ENCODE measurements at places on chromosomes 12 and 14.

- ATAC-seq = no peak
Observed at GRCh38 chr12:67937822-67938221, 51.4 kb upstream of the IFNG-AS1 start.

- peak; percentile 73 for ATAC-seq
Observed at GRCh38 chr12:50221228-50222008, 54.2 kb upstream of the CERS5 start.

DNA sequence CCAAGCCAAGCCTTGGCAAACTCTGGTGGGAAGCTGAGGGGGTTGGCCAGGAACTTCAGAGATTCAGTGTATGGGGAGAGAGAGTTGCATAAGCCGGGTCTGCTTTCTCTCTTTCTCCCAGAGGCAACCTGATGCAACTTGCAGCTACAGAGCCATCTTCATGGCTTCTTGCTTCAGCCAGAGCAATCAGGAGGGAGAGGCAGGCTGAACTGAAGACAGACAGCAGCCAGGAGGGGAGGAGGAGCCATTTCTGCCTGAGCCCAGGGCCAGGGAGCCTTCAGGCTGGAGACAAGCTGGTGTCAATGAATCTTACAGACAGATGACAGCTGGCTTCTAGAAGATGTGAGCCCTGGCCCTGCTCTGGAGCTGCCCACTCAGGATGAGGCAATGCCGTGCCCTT lies 18.7 kb downstream of the NPC2 start:
- no peak for ATAC-seq

DNA sequence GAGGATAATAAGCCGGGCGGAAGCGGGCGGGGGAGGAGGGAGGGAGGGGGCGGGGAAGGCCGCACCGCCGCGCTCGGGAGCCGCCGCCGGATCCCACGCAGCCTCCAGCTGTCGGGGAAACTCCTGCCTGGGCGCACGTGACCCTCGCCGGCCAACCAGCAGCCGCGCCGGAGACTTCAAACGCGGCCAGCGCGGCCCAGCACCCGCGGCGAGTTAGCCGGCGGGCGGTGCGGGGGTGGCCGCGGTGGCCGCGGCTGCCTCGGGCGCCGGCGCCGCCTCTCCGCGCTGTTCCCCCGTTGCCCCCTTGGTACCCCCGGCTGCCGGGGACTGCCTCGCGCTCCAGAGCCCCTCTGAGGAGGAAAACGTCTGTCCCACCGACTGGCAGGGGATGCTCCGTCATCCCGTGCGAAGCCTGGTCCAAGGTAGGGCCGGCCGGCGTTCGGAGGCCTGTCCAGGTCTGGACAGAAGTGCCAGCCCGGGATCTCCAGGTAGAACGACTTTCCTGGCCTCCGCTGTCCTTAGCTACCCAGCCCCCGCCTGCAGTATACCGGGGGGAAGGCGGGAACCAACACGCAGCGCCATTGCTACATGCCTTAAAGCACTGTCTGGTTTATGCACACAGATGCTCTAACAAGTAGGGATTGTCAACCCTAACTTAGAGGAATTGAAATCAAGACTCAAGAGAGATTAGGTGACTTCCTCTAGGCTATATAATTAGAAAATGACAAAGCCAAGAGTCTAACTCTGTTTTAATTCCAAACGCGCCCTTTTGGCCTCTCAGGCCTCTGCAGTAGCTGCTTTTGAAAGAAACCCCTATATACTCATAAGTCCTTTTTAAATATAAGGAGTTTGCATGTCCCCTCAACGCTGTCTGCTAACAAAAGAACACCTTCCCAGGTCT lies at the start of gene YAF2:
Gene YAF2 (minus strand): TSS at position 9 of the 901 bp plus-strand sequence. CDS start 68 bp downstream, outside the sequence.
- peak; percentile 93 for ATAC-seq

GRCh38 chr14:93056840-93057585 lies 58.7 kb downstream of the ITPK1 start:
- peak; percentile 32 for ATAC-seq

GRCh38 chr14:94601884-94602391 lies 10.3 kb upstream of the SERPINA3 start:
- peak; percentile 59 for ATAC-seq

GRCh38 chr12:71075743-71076142 lies 82.1 kb downstream of the TSPAN8 start:
- ATAC-seq = no peak

- ATAC-seq = peak; percentile 76
Observed at GRCh38 chr14:90396341-90397339, at the start of gene CALM1. CALM1 (plus strand) TSS chr14:90397029; CDS start chr14:90397231, 202 bp downstream.

- no peak for ATAC-seq
Observed at GRCh38 chr12:93497456-93497855, 30.1 kb downstream of the MRPL42 start.

GRCh38 chr12:75662511-75663159 lies 151.2 kb upstream of the KRR1 start:
- no peak for ATAC-seq

- ATAC-seq = peak; percentile 60
Observed at GRCh38 chr12:109949089-109949488, 47.1 kb downstream of the GIT2 start.

- ATAC-seq = peak; percentile 42
Observed at GRCh38 chr12:6345319-6346091, 3.6 kb upstream of the TNFRSF1A start.

GRCh38 chr12:52497975-52498374 lies 4.9 kb upstream of the KRT6A start:
- no peak for ATAC-seq

- ATAC-seq = no peak
Observed at GRCh38 chr12:104930388-104931326, 27.4 kb downstream of the SLC41A2 start.

- no peak for ATAC-seq
Observed at GRCh38 chr14:35380794-35381193, 23.8 kb downstream of the NFKBIA start.

GRCh38 chr14:59919570-59920377 lies at the start of gene LRRC9:
LRRC9 (plus strand) TSS chr14:59920144.
- peak; percentile 75 for ATAC-seq

GRCh38 chr12:113630625-113631024 lies 159.0 kb upstream of the LHX5 start:
- no peak for ATAC-seq

DNA sequence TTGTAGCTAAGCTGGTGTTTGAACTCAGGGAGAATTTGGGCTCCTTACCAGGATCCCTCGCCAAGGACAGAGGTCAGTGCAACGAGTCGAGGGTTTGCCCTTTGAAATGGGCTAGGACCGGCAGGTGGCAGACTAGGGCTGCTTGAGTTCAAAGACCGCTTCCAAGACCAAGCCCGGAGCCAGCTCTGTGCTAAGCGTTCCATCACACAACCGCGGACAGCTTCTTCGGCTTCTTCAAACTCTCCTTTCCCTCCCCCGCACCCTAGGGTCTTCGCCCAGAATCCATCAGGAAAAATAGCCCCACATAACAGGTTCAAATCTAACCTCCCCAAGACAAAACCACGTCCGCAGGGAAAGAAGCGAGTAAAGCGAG lies 705 bp upstream of the FLVCR2 start:
- peak; percentile 96 for ATAC-seq

- ATAC-seq = peak; percentile 85
Observed at GRCh38 chr12:27975222-27976136, 2.9 kb upstream of the PTHLH start.

DNA sequence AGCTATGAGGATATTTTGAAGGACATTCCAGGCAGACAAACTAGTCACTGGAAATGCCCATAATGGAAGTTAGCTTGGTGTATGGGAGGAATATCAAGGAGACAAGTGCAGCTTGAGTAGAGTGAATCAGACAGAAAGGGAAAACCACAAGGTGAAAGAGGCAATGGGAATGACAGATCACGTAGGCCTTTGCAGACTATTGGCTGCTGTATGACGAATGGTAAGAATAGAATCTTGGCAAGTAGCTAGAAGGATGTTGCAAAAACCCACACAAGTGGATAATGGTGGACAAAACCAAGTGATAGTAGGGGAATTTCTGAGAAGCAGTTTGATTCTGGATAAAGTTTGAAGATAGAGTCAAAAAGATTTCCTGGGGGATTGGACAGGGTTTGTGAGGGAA lies 196.9 kb upstream of the NOVA1 start:
- ATAC-seq = no peak

DNA sequence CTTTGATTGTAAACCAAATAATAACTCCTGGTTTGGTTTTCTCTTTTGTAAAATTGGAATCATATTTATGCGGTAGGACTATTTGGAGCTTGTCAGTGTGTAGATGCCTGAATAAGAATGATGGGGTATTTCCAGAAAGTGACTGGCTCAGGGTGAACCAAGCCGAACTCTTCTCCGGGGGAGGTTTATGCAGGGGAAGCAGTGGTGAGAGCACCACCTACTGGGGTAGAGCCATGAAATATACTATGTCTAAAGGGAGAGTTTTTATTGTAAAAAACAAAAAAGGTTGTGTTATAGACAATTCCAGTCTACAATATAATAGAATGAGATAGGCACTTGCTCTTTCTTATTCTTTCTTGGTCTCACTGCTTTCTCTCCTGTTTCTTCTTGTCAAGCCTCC lies 222.9 kb upstream of the SLC16A7 start:
- ATAC-seq = peak; percentile 80

GRCh38 chr12:27541031-27541719 lies 17.2 kb downstream of the PPFIBP1 start:
- no peak for ATAC-seq

DNA sequence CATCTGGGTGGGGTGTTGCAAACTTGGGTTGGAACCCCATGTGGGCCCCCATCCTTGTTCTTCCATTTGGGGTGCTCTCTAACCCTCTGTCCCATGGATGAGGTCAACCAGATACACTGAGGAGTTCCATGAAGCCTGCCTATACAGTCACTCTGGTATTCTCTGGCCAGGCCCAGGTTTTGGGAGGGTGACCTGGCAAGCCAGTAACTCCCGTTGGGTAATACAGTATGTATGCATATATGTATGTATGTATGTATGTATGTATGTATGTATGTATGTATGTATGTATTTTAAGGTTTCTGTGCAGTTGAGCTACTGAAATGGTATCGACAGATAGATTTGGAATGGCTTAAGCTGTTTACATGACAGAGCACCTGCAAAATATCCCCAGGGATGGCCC lies 12.8 kb upstream of the HELB start:
- ATAC-seq = no peak

- no peak for ATAC-seq
Observed at GRCh38 chr14:61474015-61474414, 152.6 kb downstream of the PRKCH start.

DNA sequence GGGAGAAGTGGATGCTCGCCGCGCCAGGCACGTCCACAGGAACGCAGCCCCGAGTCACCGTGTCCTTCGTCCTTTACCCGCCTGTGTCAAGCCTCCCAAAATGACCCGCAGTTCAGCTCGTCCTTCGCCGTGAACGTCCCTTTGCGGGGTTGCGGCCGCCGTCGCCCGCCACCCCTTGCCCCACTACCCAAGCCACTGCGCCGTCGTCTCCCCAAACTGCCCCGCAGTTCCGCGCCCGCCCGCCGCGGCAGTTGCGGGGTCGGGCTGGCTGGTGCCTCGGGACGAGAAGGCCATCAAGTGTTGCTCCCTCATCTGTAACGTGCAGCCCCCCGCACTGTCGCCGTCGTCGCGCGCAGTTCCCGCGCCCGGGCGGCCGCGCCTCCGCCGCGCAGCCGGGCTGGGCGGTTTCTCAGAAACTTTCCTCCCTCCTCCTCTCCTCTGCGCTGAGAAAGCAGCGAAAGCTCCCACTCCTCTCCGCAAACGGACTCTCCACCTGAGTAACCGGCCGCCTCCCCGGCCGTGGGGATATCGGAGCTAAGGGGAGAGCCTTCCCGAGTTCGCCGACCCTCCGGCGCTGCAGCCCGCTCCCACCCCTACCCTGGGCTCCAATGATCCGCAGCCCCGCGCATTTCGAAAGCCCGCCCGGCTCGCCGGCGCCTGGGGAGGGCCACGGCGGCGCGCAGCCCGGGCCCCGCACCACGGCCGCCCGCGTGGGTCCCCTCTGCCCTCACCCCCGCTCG lies 6.7 kb downstream of the CDKN1B start:
- ATAC-seq = peak; percentile 7

GRCh38 chr14:76193696-76194095 lies 42.0 kb downstream of the GPATCH2L start:
- ATAC-seq = no peak

DNA sequence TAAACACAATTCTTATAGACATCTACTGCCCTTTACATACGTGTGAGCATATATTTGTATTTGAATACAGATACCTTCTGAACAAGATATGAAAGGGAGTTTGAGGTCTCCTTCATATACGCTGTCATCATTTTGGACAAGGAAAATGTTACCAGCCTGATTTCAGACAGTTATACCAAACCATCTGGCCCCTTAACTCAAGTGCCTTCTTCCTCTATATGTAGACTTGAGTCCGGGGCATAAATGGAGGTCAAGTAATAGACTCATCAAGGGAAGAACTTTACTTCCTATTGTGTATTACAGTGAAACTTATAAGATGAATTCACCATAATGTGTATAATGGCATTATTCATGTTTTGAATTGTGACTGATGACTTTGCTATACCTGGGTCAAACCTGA lies 52.2 kb downstream of the FAR2 start:
- ATAC-seq = no peak

DNA sequence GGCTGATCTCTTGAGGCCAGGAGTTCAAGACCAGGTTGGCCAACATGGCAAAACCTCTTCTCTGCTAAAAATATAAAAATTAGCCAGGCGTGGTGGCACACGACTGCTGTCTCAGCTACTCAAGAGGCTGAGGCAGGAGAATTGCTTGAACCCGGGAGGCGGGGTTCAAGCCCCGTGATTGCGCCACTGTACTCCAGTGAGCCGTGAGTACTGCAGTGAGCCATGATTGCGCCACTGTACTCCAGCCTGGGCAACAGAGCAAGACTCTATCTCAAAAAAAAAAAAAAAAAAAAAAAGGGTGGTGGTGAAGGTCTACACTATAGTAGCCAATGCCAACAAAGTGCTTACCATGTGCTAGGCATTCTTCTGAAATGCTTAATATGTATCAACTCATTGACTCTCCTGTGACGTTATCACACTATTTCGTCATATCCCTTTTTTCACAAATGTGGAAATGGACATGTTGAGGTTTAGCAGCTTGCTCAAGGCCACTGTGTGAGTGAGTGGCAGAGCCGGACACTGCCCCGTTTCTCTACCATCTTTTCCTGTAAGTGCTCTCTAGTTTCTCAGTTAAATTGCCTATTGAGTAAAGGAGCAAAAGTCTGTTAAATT lies 59.6 kb downstream of the GNS start:
- ATAC-seq = no peak

DNA sequence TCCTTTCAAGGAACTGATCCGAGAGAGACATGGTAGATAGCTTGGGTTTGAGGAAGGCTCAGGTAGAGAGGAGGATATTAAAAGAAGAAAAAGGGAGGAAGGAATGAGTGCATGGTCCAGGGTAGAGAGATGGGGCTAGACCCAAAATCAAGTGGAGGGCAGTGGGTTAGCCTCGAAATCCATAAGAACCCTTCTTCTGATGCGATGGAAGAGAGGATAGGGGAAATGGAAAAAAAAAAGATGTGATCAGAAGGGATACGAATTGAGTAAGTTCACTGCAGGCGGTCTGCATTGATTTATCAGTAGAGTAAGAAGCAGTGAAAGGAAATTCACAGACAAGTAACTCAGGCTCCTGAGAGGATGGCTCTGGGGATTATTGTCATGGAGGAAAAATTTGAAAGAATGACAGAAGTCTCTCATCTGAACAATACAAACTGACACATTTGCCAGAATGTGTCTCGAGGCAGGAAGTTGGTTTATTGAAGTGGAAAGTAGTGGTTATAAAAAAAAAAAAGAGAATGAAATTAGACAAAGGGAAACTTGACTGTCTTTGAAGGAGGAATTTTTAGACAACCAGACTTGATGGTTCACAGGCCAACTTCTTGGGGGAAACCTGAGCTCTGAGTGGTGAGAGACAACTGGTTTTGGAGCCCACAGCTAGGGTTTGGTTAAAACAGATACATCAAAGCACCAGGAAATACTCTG lies 10.2 kb downstream of the PPFIBP1 start:
- ATAC-seq = peak; percentile 60
